ENCODE measurements at places on chromosomes 12 and 14.
A peak's percentile ranks its signal among the peaks of the same experiment; 100 is the strongest.

GRCh38 chr14:30708157-30708556 is 86.0 kb downstream of the SCFD1 start:
- DNase-seq = no peak

DNA sequence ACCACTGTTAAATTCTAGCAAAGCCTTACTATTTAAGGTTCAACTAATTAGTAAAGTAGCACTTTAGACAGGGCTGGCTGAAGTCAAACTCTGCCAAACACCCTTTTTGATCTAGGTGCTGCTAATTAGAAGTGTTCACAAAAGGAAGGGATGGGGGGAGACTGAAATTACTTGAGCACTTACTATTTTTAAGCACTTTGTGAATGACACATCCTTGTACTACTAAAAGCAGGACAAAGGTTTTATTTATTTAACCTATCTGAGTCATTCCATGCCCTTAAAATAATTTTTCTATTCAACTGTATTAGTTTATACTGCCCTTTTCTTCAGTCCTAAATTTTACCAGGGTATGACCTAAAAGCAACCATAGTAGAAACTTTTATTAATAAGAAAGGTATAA is 20.1 kb downstream of the MBIP start:
- no peak for DNase-seq

DNA sequence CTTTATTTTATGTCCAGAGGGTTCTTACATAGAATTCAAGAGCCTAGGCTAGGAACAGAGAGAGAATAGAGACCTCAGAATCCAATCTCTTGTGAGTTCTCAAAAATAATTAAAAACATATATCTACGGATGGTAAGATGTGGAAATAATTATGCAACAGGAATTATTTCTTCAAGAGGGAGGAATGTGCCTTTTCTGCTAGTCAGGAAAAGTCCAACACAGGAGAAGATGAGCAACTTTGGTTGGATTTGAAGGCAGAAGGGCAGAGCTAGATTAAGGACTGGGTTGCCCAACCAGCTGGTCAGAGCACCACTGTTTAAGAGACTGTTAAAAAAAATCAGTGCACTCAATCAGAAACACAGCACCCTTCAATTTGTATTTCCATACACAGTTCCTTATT is 365.5 kb downstream of the ETNK1 start:
- DNase-seq = no peak

GRCh38 chr14:73695997-73696396 is 18.2 kb downstream of the PNMA1 start:
- no peak for DNase-seq

GRCh38 chr12:62861586-62861985 is 73.4 kb downstream of the PPM1H start:
- DNase-seq = no peak

GRCh38 chr12:91074154-91074709 is 16.4 kb upstream of the KERA start:
- DNase-seq = no peak

DNA sequence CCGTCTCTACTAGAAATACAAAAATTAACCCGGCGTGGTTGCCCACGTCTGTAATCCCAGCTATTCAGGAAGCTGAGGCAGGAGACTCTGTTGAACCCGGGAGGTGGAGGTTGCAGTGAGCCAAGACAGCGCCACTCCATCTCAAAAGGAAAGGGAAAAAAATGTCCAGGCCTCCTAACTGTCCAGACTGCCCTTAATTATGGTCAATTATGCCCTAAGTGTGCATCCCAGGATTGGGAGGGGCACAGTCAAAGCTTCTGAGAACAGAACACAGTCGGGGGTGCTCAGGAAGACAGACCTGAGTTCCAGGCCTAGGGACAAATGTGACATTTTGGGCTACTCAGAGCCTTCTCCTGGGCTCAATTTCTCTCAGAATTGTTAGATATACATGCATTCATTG is 31.8 kb upstream of the SMUG1 start:
- no peak for DNase-seq

DNA sequence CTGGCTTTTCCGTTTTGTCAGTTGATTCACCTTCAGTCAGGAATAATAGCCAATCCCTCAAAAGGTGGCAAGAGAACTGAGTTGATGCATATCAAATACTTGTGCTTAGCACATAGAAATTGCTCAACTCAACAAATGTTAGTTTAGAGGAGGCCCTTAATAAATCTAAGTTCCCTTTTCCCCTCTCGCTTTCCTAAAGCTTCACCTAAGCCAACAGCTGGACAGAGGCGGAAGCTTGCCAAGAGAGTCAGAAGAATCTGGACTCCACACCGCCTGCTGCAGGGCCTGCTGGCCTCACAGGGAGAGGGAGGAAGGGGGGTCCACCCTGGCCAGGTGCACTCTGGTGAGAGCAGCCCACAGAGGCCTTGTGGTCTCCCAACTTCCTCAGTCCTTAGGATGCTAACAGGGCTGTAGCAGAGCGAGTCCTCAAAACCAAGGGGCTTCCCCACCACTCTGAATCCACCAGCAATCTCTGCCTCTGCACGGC is 213.1 kb downstream of the CHST11 start:
- DNase-seq = no peak

DNA sequence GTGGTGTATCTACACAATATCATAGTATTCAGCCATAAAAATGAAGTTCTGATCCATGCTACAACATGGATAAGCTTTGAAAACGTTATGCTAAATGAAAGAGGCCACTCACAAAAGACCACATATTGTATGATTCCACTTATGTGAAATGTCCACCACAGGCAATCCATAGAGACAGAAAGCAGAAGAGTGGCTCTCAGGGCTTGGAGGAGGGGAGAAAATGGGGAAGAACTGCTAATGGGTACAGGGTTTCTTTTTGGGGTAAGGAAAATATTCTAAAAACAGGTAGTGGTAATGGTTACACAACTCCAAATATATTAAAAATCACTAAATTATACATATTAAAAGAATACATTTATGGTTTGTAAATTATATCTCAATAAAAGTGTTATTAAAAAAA is 16.5 kb downstream of the SCNN1A start:
- DNase-seq = no peak

DNA sequence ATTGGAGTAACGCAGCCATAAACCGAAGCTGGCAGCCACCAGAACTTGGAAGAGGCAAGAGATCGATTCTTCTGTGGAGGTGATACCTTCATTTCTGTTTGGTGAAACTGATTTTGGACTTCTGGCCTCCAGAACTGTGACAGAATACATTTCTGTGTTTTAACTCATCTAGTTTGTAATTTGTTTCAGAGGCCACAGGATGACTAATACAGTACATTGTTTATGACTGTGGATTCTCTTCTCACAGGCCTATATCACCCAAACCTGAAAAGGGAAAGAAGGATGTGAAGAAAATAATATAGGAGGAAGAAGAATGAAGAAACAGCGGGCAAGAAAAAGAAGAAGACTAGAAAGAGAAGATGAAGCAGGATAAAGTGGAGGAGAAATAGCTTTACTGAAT is 263.8 kb upstream of the DIO2 start:
- DNase-seq = no peak

- DNase-seq = peak; percentile 30
Observed at GRCh38 chr12:3542911-3543310, 51.9 kb downstream of the PRMT8 start.

GRCh38 chr12:89472508-89472907 is 52.1 kb downstream of the GALNT4 start:
- no peak for DNase-seq

DNA sequence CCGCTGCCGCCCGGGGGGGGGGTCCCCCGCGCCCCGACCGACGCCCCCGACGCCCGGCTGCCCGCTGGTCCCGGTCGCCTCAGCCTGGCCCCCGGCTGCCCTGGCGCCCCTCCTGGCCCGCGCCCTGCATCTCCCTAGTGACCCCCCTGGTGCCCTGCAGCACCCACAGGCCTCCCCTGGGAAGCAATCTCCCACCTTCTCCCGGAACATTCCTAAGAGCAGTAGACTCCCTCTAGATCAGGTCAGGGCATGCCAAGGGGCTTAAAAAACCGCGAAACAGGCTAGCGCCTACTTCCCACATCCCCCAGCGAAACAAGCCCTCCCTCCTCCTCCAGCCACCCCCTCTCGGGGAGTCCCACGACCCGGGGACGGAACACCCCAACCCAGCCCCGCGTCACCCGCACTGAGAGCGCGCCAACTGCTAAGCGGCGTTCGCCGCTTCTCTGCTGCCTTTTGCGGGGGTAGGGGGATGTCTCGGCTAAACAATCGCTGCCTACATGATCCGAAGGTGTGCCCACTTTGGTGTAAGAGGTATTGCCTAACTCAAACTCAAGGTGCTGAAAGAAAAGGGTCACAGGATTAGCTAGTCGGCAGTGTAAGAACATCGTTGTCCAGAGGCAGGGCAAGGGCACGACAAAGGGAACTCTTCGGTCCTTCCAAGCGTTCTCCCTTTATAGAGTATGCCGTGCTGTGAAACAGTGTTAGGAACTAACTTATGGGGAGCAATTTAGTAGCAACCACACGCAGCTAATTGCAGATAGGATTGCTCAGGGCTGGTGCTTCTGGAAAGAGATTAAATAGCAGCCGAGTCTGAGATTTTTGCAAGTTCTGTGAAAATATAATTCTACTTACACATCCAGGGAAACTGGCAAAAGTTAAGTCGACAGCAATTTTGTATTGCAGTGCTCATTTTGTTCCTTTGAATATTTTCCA is 619 bp upstream of the NTN4 start:
- DNase-seq = peak; percentile 62

DNA sequence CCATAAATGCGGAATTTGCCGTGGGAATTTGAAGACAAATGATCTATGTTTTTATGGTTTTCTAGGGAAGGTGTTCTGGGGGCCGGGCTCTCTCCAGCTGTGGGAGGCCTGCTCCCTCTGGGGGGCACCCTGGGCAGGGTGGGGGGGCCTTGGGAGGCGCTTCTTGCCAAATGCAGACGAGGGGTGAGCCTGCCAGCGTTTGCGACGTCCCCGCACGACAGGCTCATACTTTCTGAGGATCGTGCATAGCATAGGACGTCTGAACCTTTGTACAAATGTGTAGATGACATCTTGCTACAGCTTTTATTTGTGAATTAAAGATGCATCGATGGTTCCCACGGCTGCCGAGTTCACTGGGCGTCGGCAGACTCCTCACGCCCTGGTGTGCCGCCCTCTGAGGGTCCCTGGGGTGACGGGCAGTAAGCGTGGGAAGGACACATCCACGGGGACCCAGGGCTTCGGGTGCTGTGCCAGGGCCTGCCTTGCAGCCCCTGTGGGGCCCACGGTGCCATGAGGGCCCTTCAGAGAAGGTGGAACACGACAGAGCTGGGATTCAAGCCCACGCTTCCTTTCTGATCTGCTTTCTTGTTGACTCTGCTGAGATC is 42.3 kb downstream of the KIF26A start:
- DNase-seq = no peak

DNA sequence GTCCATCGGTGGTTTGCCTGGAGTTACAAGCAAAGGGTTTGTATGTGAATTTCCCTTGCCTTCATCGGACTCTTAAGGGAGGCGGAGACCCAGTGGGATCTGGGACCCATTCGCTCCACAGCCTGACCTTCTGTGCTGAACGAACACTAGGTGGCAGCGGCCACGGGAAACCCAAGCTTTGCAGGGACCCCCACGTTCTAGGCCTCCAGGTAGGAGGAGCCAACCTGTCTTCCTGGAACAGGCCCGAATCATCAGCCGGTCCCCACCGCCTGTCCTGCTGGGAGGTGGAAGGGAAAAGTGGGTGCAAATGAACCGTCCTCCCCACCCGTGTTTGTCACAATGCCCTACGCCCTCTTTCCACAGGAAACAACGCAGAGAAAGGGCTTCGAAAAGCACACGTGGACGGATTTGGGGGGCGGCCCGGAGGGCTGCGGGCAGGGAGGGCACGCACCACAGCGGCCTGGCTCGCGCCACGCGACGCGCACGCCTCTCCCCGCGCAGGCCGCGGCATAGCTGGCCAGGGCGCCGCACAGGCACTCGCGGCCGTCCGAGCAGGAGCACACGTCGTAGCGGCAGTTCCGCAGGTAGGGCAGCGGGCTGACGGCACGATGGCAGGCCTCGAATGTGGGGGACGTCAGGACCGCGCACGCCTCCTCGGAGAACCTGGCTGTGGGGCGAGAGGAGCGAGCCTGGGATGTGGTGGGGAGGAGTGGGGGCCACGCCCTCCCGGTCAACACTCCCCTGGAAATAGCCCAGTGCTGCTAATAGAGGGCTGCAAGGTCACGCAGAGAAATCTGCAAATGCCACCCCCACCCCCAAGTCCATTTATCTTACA is 67.8 kb downstream of the VWF start:
- peak; percentile 76 for DNase-seq

DNA sequence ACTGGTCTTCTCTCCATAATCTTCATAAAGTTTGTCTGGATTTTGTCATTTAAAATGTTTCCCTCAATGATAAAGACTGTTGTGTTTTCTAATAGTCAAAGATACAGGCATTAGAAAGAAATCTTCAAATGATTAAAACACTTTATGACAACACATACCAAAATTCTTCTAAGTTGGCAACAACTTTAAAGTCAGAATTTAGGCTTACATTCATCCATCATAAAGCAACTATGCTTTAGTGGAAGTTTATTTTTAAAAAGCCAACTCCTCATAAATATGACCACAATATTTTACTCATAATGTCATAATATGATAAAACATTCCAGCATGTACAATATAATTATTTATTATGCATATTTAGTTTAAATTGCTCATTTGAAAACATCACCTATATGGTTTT is 17.2 kb upstream of the CCER1 start:
- no peak for DNase-seq

DNA sequence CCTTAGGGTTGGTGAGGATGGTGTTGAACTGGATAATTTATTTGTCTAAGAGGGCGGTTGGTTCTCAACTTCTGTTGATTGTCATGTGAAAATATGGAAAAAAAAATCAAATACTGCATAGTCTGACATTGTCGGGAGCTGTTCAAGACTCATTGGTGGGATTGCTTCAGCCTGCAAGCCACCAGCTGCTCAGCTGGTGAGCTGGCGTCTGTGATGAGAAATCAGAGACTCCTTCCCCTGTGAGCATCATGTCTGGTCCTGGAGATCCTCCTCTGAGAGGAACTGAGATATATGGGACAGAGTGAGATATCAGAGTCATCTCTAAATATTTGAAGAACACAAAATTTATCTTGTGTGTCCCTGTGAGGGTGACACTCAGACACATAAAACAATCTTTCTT is 49.9 kb downstream of the TRIM9 start:
- DNase-seq = no peak

- DNase-seq = no peak
Observed at GRCh38 chr14:79576424-79576823, 634.9 kb downstream of the DIO2 start.

DNA sequence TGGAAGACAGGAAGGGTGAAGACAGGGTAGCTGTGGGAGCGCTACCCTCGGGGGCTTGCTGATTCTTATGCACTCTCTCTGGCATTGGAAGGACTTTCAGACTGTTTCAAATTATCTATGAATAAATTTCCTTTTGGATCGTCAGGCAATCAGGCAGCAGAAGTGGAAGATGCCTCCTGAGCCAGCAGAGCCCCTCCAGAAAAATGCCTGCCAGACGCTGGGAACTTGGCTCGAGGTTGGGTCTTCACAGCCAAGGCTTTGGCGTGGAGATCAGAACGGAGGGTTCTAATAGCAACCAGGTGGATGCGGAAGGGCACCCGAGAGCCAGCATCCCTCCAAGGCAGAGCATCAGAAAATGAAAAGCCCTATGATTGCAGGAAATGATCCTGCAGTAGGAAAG is 119.2 kb upstream of the RFLNA start:
- no peak for DNase-seq

- DNase-seq = no peak
Observed at GRCh38 chr14:81342850-81343580, 57.1 kb downstream of the STON2 start.
